ENCODE measurements at places on chromosomes 6 and 20.

DNA sequence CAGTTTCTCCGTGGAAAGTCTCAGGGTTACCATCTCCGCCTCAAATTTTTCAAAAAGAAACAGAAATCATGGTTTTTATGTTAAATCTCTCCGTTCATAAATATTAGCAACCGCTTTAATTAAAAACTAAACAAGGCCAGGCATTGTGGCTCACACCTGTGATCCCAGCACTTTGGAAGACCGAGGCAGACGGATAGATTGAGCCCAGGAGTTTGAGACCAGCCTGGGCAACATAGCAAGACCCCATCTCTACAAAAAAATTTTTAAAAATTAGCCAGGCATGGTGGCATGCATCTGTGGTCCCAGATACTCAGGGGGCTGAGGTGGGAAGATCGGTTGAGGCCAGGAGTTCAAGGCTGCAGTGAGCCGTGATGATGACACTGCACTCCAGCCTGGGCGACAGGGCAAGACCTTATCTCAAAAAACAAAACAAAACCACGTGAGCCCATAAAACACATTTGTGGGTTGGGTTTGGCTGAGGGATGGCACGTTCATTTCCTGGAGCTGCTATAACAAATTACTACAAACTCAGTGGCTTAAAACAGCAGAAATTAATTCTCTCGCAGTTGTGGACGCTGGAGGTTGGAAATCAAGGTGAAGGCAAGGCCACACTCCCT lies 223.2 kb downstream of the ZNF217 start:
- no peak for DNase-seq

DNA sequence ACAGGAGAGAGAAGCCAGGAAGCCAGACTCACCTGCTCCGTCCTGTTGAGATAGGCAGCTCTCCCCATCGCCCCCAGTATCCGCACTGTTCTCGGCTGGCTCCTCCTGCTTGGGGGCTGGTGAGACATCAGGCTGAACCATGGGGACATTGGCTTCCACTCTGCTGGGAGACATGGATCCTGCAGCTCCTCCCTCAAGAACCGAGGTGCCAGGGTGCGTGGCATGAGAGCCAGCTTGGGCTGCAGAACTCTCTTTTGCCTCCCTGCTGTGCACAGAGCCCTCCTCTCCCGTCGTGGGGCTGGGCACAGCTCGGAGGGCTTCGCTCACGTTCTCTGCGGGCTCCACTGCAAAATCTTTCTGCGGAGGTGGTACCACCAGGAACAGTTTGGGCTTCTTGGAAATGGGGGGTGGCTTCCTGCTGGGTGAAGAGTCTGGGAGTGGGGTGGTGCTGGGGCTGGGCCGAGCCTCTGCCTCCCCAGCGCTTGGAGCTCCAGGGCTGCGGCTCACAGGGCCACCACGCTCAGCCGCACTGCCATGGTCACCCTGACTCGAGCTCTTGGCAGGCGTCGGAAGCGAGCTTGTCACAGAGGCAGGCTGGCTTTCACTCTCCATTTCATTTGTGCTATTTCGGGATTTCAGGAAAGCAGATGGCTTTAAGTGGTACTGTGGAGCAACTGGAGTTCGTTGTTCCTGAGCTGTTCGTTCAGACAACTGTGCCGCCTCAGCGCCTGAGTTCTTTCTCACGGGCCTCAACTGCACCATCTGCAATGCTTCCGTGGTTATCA lies 26.5 kb downstream of the HEBP2 start:
- no peak for DNase-seq

DNA sequence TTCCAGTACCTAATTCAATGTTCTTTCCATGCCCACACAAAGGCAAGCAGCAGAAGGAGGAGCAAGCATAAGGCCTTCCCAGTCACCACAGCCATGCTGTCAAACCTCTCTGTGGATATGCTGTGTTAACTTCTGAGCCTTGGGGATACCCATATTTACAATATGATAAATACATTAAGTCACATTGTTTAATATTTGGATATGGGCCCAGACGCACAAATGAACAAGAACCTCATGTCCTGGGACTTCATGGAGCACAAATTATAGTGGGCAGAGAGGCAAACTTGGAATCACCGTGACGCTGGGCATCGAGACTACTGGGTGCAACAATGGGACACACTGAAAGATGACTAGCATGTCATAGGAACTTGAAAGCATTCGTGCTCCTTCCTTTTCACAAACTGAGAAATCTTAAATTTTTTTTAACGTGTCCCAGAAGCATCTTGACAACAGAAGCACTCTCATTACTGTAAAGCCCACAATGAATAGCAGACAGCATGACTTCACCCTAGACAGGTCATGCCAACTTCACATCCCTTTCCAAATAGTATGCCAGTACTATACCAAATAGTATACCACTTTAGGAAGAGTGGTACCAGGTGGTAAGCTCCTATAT lies 16.0 kb downstream of the SOD2 start:
- no peak for DNase-seq

DNA sequence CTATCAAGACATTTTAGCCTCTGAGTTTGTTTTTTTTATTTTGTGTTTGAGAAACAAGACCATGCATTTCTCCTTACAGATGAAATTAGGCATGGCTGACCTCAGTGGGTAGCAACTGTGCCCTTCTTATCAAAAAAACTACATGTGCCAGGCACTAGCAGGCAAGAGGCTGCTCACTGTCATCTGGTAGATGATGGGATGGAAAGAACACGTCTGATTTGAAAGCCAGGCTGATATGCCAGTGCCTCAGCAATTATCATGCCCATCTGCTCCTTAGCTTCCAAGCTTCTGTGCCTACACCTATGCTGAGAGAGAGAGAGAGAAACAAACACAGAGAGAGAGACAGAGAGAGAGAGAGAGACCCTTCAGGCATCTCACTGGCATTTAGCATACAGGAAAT lies 149.9 kb downstream of the C6orf118 start:
- no peak for DNase-seq

- no peak for DNase-seq
These were observed 324.9 kb downstream of the ZFAND3 start for GRCh38 chr6:38144365-38144945.

DNA sequence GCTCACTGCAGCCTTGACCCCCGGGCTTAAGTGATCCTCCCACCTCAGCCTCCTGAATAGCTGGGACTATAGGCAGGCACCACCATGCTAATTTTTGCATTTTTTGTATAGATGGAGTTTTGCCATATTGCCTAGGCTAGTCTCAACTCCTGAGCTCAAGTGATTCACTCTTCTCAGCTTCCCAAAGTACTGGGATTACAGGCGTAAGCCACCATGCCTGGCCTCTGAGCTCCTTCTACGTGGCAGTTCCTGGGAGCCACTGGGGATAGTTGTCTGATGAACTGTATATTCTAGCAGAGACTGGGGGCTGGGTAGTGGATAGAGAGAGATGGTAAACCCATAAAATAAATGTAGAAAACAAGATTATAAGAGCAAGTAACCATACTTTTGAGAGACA lies 26.1 kb downstream of the IYD start:
- no peak for DNase-seq

GRCh38 chr6:89433252-89434149 lies 549 bp downstream of the ANKRD6 start:
- no peak for DNase-seq

GRCh38 chr20:4726710-4727397 lies 5.1 kb downstream of the PRND start:
- DNase-seq, result no peak

GRCh38 chr6:31535538-31536324 lies 6.1 kb downstream of the DDX39B start:
- no peak for DNase-seq

DNA sequence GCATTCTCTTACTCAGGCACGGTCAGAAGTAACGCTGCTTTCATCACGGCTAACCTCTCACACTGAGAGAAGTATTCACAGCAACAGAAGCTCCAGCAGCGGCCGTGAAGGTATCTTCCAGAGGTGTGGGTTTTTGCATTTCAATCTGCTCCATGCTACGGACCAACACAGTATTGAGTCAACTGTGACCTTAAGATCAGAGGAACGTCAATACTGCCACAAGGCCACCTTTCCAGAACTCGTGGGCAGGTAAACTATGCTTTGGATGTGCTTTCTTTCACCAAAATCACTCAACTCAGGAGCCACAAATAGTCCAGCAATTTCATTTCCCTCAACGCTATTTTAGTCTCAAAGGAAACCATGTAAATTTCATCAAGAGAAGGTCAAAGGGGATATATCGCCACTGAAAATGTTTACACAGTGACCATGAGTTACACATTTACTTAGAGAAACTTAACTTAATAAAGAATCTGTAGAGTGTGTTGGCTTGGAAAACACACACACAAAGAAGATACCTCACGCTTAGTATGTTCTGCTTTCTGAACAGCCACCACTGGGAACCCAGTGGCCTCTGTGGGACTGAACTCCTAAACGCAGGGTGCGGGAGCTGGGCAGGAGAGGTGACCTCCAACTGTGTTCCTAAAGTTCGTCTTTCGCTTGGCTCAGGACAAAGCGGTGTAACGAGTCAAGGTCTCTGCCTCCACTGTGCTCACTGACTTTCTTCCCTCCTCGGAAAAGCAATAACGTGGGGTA lies 27.9 kb downstream of the TXNDC5 start:
- no peak for DNase-seq

DNA sequence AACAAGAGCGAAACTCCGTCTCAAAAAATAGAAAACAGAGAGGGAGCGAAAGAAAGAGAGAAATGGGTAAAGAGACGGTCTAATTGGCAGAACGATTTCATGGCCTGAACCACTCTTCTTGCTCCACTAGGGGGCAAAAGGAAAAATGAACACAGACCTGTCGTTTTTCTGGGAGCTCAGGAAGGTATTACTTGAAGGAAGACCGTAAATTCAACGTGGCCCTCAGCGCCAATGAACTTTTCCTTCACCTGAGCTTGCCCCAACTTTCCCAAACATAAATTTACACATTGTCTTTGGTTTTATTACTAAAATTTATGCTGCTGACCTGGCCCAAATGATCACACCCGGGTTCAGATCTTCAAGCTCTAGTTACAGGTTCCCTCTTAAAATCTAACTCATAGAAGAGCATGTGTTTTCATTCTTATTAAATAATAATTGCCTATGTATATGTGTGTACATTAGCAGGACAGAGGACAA lies 67.3 kb downstream of the ATP9A start:
- DNase-seq, result no peak

DNA sequence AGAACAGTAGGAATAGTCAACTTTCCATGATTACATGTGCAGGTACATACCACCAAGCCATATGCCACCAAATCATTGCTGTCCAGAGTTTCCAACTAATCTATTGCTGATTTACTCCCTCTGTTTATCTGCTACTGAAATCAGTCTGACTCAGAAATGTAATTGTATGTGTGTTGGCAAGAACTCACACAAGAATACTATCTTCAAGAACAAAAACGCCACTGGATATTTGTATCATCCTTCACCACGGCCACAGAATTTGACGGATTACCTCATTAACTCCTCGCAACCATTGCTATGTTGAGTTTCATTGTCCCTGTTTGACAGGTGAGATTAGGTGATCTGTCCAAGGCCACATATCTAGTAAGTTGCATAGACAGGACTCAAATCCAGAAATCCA lies 159.2 kb downstream of the GMPR start:
- no peak for DNase-seq

DNA sequence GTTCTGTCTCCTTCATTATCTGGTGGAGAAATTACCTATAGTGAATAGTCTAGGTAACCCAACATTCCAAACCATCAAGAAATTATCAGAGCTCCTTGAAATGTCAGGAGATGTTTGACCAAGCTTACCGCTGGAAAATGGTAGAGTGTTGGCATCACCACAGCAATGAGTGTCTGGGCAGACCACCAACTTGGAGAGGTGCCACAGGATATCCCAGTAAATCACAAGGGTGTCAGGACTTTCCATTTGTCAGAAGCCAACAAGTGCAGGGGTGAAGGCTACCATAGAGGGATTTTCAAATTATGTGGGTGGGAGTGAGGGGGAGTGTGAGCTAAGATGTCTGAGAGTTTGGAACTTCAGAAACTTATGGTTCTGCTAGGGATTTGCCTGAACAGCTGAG lies 73.2 kb downstream of the VGLL2 start:
- DNase-seq, result no peak

DNA sequence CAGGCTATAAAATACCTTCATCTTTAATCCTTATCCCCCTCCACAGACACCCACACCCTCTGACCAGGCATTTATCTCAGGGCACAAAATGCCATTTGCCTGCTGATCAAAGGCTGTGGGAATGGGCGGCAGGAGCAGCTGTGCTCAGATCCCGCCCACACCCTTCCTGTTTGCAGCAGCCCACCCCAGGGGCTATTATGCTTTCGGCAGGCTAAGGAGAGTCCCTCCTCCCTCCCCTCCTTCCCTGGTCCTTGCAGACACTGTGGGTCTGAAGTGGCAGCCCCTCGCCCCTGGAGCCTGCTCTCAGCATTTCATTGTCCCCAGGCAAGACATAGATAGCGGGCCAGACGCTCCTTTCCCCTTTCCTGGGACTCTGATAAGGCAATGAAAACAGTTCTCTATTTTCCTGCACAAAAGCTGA lies 220.8 kb upstream of the HEY2 start:
- no peak for DNase-seq

- no peak for DNase-seq
These were observed 65.3 kb downstream of the MTHFD1L start for GRCh38 chr6:150930841-150931240.

- no peak for DNase-seq
These were observed 27.6 kb downstream of the TINAG start for GRCh38 chr6:54335871-54336270.

GRCh38 chr6:144478483-144478882 lies 193.3 kb downstream of the UTRN start:
- no peak for DNase-seq

DNA sequence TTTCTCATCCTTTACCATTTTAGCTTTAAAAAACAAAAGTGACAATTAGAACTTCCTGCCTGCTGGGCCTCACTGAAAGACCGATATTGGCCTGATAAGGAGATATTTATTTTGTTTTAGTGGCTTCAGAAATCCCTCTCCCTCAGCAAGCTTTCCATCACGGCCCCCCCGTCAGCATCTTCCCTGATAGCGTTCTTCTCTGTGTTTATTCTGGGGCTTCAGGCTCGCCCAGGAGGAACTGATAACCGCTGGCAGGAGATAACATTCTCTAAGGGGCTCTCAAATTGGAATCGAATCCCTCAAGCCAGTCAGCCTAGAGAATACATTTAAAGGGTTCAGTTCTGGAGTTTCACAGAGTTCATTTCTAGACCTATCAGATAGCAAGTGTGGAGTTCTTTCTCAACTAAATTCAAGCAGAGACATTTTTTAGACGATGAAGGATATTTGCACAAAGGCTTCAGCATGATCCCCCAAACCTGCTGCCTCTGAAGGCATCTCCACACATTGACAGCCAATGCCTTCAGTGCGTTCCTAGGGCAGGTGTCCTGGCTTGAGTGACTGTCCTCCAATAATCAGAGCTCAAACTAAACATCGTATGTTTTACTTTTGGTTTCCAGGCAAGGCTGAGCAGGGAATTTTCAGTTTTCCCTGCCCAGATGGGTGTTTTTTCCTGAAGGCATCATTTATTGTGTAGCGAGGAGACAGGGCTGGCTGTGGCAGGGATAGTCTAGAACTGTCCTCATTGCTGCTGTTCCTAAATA lies 17.0 kb downstream of the PRDM1 start:
- no peak for DNase-seq

- DNase-seq, result no peak
These were observed 5.9 kb upstream of the CPXM1 start for GRCh38 chr20:2806351-2806701.

DNA sequence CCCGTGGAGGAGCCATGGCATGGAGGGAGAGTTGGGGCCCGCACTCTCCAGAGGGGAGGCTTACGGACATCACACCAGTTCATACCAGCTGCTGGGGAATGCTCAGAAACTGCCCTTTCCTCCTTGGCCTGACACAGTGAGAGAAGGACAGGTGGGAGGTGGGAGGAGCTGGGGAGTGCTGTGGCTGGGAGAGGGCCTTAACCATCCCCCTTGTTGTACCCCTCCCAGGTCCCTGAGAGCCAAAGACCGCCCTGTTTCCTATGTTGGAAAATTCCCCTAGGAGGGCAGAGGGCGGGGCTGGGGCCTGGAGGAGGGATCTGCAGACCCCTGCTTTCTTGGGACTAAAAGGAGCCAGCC lies 24.1 kb downstream of the FOXP4 start:
- no peak for DNase-seq

Data from NCI-H510A (cell line).